Uterine smooth muscle cell (primary cell): ENCODE measurements at places on chromosomes 3 and 15. TPM values are rescaled to one million over a fixed set of nuclear protein-coding genes. Genes with fewer than 3 reads are reported as not detected.

SSUH2 gene
- total RNA-seq, result 0.11 and 0.25 TPM in 2 replicates

GRAMD1C gene
- 5.9 and 7.6 TPM in 2 replicates for total RNA-seq

A4GNT gene
- not detected in 2 replicates for total RNA-seq

PSTPIP1 gene
- total RNA-seq, result 0.11 TPM in 1 of 2 replicates, not detected in the other

ITPKA gene
- total RNA-seq, result 18.1 and 25.0 TPM in 2 replicates

DUOXA2 gene
- not detected in 2 replicates for total RNA-seq

ACKR4 gene
- total RNA-seq, result 1.5 and 2.1 TPM in 2 replicates

MORC1 gene
- not detected in 2 replicates for total RNA-seq

SEMA4B gene
- total RNA-seq, result 11.8 and 16.2 TPM in 2 replicates

ITGB5 gene
- total RNA-seq, result 368 and 653 TPM in 2 replicates

SLC38A3 gene
- not detected in 2 replicates for total RNA-seq

MINAR1 gene
- total RNA-seq, result 0.66 and 0.75 TPM in 2 replicates

MAP1A gene
- 89.7 and 90.5 TPM in 2 replicates for total RNA-seq

KIF9 gene
- total RNA-seq, result 3.2 TPM in 2 replicates

CKMT1A gene
- total RNA-seq, result not detected in 2 replicates

TUBGCP5 gene
- 21.4 and 32.6 TPM in 2 replicates for total RNA-seq

ACY1 gene
- total RNA-seq, result 39.7 and 46.6 TPM in 2 replicates

SLITRK3 gene
- total RNA-seq, result under 0.01 and 0.11 TPM in 2 replicates

EXD1 gene
- total RNA-seq, result 0.11 TPM in 1 of 2 replicates, not detected in the other

MYH15 gene
- 0.62 and 3.7 TPM in 2 replicates for total RNA-seq

TRIM71 gene
- total RNA-seq, result not detected in 2 replicates

SRGAP3 gene
- 3.1 and 6.0 TPM in 2 replicates for total RNA-seq

SLC12A1 gene
- total RNA-seq, result not detected in 2 replicates

GOLGA8Q gene
- total RNA-seq, result 1.9 and 2.2 TPM in 2 replicates

CXCR6 gene
- under 0.01 TPM in 1 of 2 replicates, not detected in the other for total RNA-seq

GOLGA6L7 gene
- not detected in 2 replicates for total RNA-seq

TP63 gene
- under 0.01 and 0.25 TPM in 2 replicates for total RNA-seq

KLHL24 gene
- 31.2 and 81.4 TPM in 2 replicates for total RNA-seq

FILIP1L gene
- total RNA-seq, result 15.8 and 24.0 TPM in 2 replicates

TEX55 gene
- total RNA-seq, result not detected in 2 replicates

PIF1 gene
- 10.4 and 28.8 TPM in 2 replicates for total RNA-seq

FBXO40 gene
- total RNA-seq, result under 0.01 TPM in 1 of 2 replicates, not detected in the other

CTXN2 gene
- not detected in 2 replicates for total RNA-seq

CCDC54 gene
- not detected in 2 replicates for total RNA-seq

POPDC2 gene
- total RNA-seq, result 0.50 and 6.3 TPM in 2 replicates

SEMA3G gene
- under 0.01 TPM in 2 replicates for total RNA-seq

CD80 gene
- 0.37 TPM in 1 of 2 replicates, not detected in the other for total RNA-seq
